ENCODE measurements at places on chromosomes 1 and 21. TPM values are rescaled to one million over a fixed set of nuclear protein-coding genes. Genes with fewer than 3 reads are reported as not detected.

- H3K36me3 ChIP-seq, result no peaks in the 10 kb centered on the region
- peaks cover 5% of the 10 kb centered on the region for H3K4me1 ChIP-seq
- no peak for DNase-seq
- no peak overlapping the region for H3K27ac ChIP-seq
- no peaks in the 10 kb centered on the region for H3K27me3 ChIP-seq
- H3K4me3 ChIP-seq, result no peak overlapping the region
Measured at GRCh38 chr21:36115138-36115730, 19.6 kb upstream of the CBR3 start.

- H3K4me3 ChIP-seq, result no peak overlapping the region
- no peaks in the 10 kb centered on the region for H3K36me3 ChIP-seq
- H3K27me3 ChIP-seq, result no peaks in the 10 kb centered on the region
- H3K4me1 ChIP-seq, result no peaks in the 10 kb centered on the region
Measured at GRCh38 chr1:22845398-22845935, 127.2 kb downstream of the LACTBL1 start.

DNA sequence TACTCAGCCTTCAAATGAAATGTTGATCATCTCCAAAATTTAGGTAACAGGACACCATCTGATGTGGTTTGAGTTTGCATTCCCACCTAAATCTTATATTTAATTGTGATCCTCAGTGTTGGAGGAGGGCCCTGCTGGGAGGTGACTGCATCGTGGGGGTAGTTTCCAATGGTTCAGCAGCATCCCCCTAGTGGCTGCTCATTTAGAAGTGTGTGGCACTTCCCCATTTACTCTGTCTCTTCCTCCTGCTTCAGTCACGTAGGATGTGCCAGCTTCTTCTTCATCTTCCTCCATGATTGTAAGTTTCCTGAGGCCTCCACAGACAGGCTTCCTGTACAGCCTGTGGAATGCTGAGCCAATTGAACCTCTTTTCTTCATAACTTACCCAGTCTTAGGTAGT, 731.2 kb downstream of the USP25 start:
- no peaks in the 10 kb centered on the region for H3K4me1 ChIP-seq
- H3K36me3 ChIP-seq, result no peaks in the 10 kb centered on the region
- no peak for DNase-seq
- H3K4me3 ChIP-seq, result no peak overlapping the region
- H3K27me3 ChIP-seq, result no peaks in the 10 kb centered on the region

GRCh38 chr1:193787061-193787460, 600.6 kb upstream of the B3GALT2 start:
- no peak overlapping the region for H3K27ac ChIP-seq
- H3K36me3 ChIP-seq, result no peaks in the 10 kb centered on the region

GRCh38 chr1:168801032-168801745, 72.2 kb upstream of the DPT start:
- H3K36me3 ChIP-seq, result no peaks in the 10 kb centered on the region
- DNase-seq, result no peak
- H3K27ac ChIP-seq, result no peak overlapping the region
- no peaks in the 10 kb centered on the region for H3K27me3 ChIP-seq
- H3K4me1 ChIP-seq, result no peaks in the 10 kb centered on the region

DNA sequence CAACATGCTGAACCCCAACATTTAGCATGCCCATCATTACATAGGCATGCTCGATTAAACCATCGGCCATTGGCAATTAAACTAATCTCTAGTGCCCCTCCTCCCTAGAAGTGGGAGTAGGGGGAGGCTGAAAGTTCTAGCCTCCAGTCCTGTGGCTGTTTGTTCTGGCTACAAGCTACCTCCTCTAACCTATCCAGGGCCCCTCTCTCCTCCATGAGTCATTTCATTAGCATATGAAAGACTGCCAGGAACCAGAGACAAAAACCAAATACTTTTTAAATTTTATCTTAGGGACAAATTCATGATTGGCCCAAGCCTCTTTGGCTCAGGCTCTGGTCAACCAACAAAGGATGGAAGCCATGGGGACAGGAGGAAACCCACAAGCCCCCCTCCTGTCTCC, 231.1 kb downstream of the CACNA1E start:
- peak; percentile 5 for DNase-seq
- H3K4me3 ChIP-seq, result no peak overlapping the region
- H3K4me1 ChIP-seq, result no peaks in the 10 kb centered on the region
- no peaks in the 10 kb centered on the region for H3K27me3 ChIP-seq
- H3K27ac ChIP-seq, result no peak overlapping the region

GRCh38 chr1:150076066-150076465, 8.5 kb downstream of the VPS45 start:
- no peak overlapping the region for H3K4me3 ChIP-seq
- peaks cover 35% of the 10 kb centered on the region for H3K36me3 ChIP-seq
- H3K4me1 ChIP-seq, result no peaks in the 10 kb centered on the region
- no peak for DNase-seq
- no peaks in the 10 kb centered on the region for H3K27me3 ChIP-seq

- no peaks in the 10 kb centered on the region for H3K36me3 ChIP-seq
- peaks cover 14% of the 10 kb centered on the region for H3K4me1 ChIP-seq
- H3K27me3 ChIP-seq, result no peaks in the 10 kb centered on the region
Measured at GRCh38 chr1:145716641-145717345, 2.5 kb upstream of the CD160 start.

DNA sequence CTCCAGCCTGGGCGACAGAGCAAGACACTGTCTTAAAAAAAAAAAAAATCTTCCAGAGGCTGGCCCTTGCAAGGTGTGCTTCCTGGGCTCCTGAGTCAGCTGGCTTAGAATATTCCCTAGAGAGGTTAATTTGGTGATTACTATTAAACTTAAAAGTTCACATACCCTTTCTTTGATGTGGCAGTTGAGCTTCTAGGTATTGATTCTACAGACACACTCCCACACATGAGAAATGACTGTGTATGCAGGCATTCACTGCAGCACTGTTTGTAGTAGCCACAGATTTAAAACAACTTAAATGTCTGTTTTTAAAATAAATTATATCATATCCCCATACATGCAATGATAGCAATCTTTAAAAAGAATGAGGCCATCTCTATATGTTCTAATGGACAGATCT, 93.4 kb downstream of the GDAP2 start:
- peaks cover 37% of the 10 kb centered on the region for H3K4me1 ChIP-seq
- peak; percentile 45 for DNase-seq
- no peaks in the 10 kb centered on the region for H3K36me3 ChIP-seq
- H3K4me3 ChIP-seq, result no peak overlapping the region
- no peak overlapping the region for H3K27ac ChIP-seq

DNA sequence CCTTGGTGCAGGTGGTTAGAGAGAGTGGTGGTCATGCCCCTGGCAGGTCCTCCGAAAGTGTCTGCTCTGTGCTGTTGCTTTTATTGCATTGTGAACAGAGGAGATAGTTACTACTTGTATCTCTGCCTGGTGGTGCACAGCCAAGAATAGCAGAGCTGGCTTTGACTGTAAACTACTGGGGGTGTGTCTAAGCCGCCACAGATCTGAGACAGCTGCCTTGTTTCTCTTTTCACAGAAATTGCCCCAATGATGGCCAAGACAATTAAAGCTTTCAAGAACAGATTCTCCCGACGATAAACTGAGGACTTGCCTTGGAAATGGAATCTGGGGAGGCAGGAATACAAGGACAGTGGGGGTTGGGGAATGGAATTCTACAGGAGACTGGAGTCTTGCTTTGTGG, 16.0 kb downstream of the ELOA start:
- no peak overlapping the region for H3K4me3 ChIP-seq
- no peaks in the 10 kb centered on the region for H3K27me3 ChIP-seq
- peaks cover 76% of the 10 kb centered on the region for H3K36me3 ChIP-seq
- no peak for DNase-seq
- no peaks in the 10 kb centered on the region for H3K4me1 ChIP-seq
- H3K27ac ChIP-seq, result no peak overlapping the region

DNA sequence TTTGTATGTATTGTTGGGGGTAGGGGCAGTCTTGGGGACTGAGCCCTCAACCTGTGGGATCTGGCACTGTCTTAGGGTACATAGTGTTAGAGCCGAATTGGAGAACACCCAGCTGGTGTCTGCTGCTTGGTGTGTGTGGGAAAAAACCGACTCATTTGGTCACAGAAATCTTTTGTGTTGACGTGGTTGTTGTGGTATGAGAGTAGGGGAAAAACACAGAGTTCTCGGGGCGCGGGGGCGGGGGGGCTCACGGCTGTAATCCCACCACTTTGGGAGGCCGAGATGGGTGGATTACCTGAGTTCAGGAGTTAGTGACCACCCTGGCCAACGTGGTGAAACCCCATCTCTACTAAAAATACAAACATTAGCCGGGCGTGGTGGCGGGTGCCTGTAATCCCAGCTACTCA, 15.3 kb upstream of the SRSF10 start:
- no peak overlapping the region for H3K27ac ChIP-seq
- H3K4me1 ChIP-seq, result peaks cover 4% of the 10 kb centered on the region
- peak; percentile 31 for DNase-seq
- no peak overlapping the region for H3K4me3 ChIP-seq
- H3K27me3 ChIP-seq, result no peaks in the 10 kb centered on the region
- H3K36me3 ChIP-seq, result no peaks in the 10 kb centered on the region

FCRL2 gene
- not detected for total RNA-seq

BCAS2 gene
- total RNA-seq, result 44.4 TPM

EPHA8 gene
- total RNA-seq, result not detected

DENND2C gene
- 6.8 TPM for total RNA-seq

LINGO4 gene
- not detected for total RNA-seq

KLHDC9 gene
- 5.6 TPM for total RNA-seq

MPC2 gene
- total RNA-seq, result 93.8 TPM
